ENCODE measurements at places on chromosomes 7 and 10. TPM values are rescaled to one million over a fixed set of nuclear protein-coding genes. Genes with fewer than 3 reads are reported as not detected.

Gene MRC1
- total RNA-seq: 181 TPM

Gene GARIN1A
- total RNA-seq: 3.4 TPM

Gene PRLHR
- not detected for total RNA-seq

Gene HOXA10
- total RNA-seq: not detected

Gene ELFN1
- total RNA-seq: 3.5 TPM

Gene NME8
- 4.6 TPM for total RNA-seq

Gene HTRA1
- total RNA-seq: 46.7 TPM

Gene AMPH
- 1.0 TPM for total RNA-seq

Gene PLXNA4
- total RNA-seq: 14.5 TPM

Gene PTPN20
- total RNA-seq: 4.1 TPM

Gene DKK1
- total RNA-seq: 2.7 TPM

Gene IFIT5
- total RNA-seq: 23.7 TPM

Gene BBIP1
- total RNA-seq: 40.0 TPM

Gene FAM25A
- not detected for total RNA-seq

Gene COL1A2
- total RNA-seq: 166 TPM

Gene FEZF1
- not detected for total RNA-seq

Gene CALML5
- total RNA-seq: not detected

Gene OR2A42
- total RNA-seq: 0.32 TPM

Gene PTF1A
- total RNA-seq: not detected

Gene MSMB
- not detected for total RNA-seq

Gene CACNA2D1
- total RNA-seq: 18.6 TPM

Gene BTBD16
- total RNA-seq: not detected

Gene PHKG1
- not detected for total RNA-seq

Gene HABP2
- not detected for total RNA-seq

Gene TAF6
- 44.0 TPM for total RNA-seq

Gene GIMAP8
- 96.0 TPM for total RNA-seq

Gene IKZF1
- total RNA-seq: 227 TPM

Gene LRRC61
- 9.7 TPM for total RNA-seq

Gene FAM241B
- total RNA-seq: 0.77 TPM

Gene AKR1C8
- not detected for total RNA-seq

Gene SUN3
- total RNA-seq: not detected

Gene VWDE
- total RNA-seq: 0.23 TPM

Gene NPTX2
- total RNA-seq: 19.8 TPM

Gene CRHR2
- total RNA-seq: not detected

Gene CHCHD1
- total RNA-seq: 14.6 TPM

Gene TAS2R41
- 0.41 TPM for total RNA-seq

Gene NUTM2E
- not detected for total RNA-seq

Gene FAM25C
- total RNA-seq: not detected

Gene MYH16
- total RNA-seq: not detected

Gene GRM3
- total RNA-seq: not detected

Gene PPP1R3A
- not detected for total RNA-seq

Gene RARRES2
- total RNA-seq: 67.5 TPM

Gene LRRD1
- not detected for total RNA-seq

Gene DPP6
- total RNA-seq: 5.8 TPM

Gene ADARB2
- 2.1 TPM for total RNA-seq

Gene SFTPA1
- total RNA-seq: not detected

Gene C10orf67
- total RNA-seq: 0.26 TPM

Gene TRPV6
- total RNA-seq: 0.25 TPM

Gene ACSL5
- 42.2 TPM for total RNA-seq

Gene UTF1
- total RNA-seq: not detected

Gene GPNMB
- 8.8 TPM for total RNA-seq

All from spleen (tissue), 13 donors.